CD8-positive, alpha-beta T cell (primary cell): ENCODE measurements at places on chromosomes 7 and 10.

DNA sequence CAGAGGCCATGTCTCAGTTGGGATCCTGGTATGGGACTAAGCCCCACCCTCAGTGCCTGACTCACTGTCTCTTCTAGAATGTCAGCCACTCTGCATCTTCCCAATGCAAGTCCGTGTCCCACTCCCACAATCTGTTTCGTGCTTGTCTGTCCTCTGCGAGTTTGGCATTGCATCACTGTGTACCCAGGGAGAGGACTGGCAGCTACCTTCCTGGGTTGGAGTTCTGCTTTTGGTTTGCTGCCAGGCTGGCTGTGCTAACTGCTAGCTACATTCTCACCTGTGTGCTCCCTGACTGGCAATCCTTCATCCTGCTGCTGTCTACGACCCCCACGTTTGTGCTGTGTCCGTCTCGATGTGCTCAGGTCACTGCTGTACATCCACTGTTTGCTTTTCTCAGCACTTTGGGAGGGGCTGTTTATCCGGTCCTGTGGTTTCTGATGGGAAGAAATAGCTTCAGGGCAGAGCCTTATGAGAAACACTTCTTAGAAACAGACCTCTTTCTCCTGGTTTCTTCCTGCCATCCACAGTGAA lies 56.0 kb upstream of the GLI3 start:
- DNase-seq = no peak

- no peak for DNase-seq
Observed at GRCh38 chr7:18363751-18364380, 131.7 kb upstream of the HDAC9 start.

- DNase-seq = no peak
Observed at GRCh38 chr7:53358269-53358668, 322.8 kb downstream of the POM121L12 start.

GRCh38 chr10:98217801-98218200 lies 50.2 kb downstream of the LOXL4 start:
- no peak for DNase-seq

DNA sequence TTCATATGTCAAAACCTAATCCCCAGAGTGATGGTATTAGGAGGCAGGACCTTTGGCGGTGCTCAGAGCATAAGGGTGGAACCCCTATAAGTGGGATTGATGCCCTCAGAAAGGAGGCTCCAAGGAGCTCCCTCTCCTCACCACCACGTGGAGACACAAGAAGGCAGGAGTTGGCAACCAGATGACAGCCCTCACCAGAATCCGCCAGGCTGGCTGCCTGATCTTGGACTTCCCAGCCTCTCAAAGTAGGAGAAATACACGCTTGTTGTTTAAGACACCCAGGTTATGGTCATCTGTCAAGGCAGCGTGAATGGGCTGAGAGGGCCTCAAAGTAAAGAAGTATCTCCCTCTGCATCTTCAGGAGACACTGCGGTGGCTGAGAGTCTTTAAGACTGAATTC lies 187.7 kb downstream of the TNS3 start:
- no peak for DNase-seq

GRCh38 chr10:123150986-123151736 lies 3.0 kb upstream of the BUB3 start:
- DNase-seq = peak; percentile 46

DNA sequence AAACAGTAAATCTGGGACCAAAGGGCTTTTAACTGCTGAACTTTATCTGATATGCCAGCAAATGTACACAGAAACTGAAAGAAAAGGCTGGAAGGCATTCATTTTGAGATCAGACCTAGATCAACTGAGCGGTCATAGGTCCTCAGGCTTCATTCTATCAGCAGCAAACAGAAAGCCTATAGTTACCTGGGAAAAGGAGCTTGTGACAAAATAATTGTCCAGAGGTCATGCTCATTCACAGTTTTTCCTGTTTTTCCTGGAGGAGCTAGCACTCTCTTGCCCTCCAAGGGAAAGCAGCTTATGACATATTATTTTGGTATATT lies 320.2 kb downstream of the AHR start:
- DNase-seq = no peak

DNA sequence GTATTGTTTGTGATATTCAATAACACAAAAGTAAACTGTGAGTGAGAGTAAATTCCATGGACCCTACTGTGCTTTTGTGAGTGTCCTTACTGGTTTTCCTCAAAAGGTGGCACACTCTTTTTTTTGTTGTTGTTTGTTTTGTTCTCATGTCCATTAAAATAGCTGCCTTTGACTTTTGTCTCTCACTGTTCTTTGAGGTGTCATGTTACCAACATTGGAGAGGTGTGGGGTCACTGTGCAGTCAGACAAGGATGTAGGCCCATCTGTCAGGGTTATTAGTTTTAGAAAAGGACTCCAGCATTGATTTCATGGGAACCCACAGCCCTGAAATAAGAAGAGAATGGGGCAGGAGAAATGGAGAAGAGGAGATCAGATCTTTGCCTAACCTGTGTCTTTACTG lies 383.1 kb downstream of the SORCS3 start:
- DNase-seq = no peak

GRCh38 chr10:25738776-25739175 lies 195.3 kb upstream of the MYO3A start:
- DNase-seq = no peak

DNA sequence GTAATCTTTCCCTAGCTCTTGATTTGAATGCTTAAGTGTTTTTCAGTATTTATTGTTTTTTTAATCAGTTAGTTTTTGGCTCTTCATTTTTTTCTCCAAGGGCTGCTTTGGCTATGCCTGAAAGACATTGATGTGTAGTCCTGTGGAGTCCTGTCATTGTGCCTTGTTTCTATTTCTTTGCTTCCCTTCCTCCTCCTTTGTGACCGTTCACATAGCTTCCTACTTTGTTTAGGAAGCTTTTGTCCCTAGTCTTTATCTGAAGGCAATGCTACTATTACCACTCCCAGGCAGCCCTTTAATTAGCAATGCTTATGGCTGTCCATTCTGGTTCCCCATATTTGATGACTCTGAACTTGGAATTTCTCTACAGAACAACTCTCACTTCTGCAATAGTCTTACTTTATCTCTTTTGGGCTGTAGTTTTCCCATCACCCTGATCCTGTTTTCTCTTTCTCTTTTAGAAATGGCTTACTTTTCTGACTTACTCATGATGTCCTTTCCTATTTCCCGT lies 39.9 kb downstream of the ADCYAP1R1 start:
- DNase-seq = no peak

- DNase-seq = no peak
Observed at GRCh38 chr10:127398140-127398970, 150.8 kb upstream of the NPS start.

- no peak for DNase-seq
Observed at GRCh38 chr10:132143162-132143561, 43.6 kb upstream of the DPYSL4 start.

GRCh38 chr10:121332353-121332752 lies 265.9 kb downstream of the FGFR2 start:
- DNase-seq = no peak

DNA sequence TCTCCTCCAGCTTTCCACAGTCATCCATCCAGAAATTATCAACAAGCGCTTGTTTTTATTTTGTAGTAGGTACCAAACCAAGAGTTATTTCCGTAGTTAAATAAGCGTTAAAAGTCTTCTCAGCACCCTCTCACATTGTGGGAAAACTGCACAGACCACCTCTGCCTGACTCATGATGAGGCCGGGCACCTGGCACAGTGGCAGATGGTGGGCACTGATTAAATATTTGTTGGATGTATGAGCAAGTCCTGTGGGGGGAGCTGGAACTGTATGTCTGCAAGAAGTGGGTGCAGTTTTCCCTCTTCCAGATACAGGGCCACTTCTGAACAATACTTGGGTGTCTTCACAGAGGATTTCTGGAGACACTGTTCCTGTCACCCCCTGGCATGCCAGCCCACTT lies 5.3 kb upstream of the REPIN1 start:
- no peak for DNase-seq

GRCh38 chr7:28625432-28625831 lies 213.1 kb downstream of the CREB5 start:
- DNase-seq = no peak

DNA sequence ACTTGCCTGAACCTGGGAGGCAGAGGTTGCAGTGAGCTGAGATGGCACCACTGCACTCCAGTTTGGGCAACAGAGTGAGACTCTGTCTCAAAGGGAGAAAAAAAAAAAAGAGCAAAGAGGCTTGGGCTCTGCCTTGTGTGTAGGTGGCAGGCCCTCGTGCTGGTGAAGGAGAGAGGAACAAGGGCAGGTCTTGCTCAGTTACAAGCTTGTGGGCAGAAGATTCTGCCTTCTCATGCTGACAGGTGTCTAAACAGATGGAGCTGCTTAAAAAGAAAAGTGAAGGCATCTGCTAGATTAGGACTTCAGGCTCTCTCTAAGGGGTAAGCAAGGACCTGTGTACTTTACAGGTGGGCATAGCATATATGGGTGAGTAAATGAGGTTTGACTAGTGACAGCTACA lies 65.5 kb upstream of the TRIM8 start:
- no peak for DNase-seq

GRCh38 chr7:116525298-116525912 lies 569 bp downstream of the CAV1 start:
- peak; percentile 67 for DNase-seq

DNA sequence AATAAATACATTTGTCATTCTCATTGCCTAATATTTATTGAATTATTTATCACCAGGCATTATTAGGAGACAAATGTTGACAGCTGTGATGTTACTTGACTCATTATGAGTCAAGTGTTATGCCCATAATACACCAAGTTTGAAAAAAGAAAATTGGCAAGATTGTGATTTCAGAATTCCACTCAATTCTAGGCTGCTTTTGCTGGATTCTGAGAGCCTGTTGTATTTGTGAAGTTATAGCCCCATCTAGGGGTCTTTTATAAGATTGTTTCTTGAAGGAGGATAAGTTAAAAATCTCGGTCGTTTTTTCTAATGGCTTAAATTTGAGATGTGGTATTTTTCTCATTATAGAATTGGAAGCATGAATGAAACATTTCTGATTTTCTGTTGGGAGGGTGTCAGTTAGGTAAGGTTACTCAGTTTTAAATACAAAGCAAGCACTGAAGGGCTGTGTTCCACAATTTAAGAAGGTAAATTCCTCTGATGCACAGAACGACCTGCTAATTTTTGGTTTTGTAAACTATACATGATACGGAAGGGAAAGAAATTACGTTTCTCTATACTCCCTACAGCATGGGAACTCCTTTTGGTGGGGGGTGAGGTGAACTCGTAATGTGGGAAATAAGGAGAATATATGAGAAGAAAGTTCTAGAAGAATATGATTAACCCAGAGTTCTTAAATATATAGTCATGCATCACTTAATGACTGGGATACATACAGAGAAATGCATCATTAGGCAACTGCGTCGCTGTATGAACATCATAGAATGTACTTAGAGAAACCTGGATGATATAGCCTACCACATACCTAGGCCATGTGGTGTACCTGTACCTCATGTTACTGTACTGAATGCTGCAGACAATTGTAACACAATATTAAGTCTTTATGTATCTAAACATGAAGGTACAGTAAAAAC lies 2.6 kb downstream of the STK31 start:
- DNase-seq = no peak

DNA sequence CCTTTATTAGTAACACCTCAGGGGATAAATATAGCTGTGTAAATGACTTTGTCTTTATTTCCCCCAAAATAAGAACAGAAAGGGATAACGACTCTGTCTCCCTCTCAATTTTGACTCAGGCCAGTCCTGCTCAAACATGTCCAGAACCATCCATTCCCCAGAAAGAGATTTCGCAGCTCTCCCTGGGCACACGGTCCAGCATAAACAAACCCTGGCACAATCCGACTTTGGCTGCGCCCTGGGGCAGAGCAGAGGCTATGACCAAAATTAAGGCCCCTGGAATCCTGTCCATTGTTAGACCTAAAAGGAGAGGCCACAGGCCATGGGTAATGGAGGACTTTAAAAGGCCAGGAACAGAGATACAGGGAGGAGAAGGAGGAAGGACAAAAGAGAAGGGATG lies 99.1 kb downstream of the PRPF18 start:
- no peak for DNase-seq
